Kidney glomerular epithelial cell (primary cell): ENCODE measurements at places on chromosomes 11 and 22.

DNA sequence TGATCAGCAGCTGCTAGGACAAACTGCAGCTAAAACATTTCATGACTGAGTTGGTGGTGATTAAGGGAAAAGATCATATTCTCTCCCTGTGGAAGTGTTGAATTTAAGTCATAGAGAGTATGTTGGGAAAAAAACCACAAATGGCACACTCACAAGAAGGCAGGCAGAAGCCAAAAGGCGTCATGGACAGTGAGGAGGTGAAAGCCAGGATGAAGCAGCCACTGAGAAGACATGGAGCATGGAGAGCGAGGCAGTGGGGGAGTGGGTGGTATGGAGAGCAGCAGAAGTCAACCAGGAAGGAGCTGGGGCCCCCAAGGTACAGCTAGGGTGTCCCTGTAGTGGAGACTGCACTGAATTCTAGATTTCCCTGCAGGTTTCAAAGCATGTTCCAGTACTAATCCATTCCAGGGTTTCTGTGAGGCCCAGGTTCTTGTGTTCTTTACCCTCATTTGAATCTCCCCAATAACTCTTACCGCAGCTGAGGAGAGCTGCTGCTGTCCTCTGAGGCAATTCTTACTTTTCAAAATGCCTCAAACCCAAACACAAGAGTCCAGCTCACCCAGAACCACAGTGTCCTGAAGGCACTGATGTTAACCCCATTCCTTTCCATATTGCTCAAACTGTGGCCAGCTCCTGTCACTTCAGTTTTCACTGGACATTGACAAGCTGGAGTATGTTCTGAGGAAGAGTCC is 191.8 kb upstream of the E2F8 start:
- DNase-seq, result peak; percentile 19

DNA sequence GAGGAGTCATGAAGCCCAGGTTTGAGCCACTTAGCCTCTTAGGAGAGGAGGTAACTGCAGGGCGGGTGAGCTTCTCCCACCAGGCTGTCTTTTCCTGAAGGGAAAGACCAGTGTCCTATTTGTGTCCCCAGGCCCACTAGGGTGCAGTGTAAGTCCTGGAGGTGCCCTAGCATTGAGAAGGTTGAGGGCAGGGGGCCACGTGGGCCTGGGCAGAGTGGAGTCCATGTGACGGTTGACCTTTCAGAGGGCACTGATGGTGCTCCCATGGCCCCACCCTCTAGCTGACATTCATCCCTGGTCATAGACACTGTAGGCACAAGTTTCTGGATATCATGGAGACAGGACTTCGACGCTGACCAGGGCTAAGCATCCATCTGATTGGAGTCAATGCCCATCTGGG is 44.1 kb upstream of the TP53I11 start:
- no peak for DNase-seq

- DNase-seq, result no peak
These were observed 437.7 kb downstream of the SOX6 start for GRCh38 chr11:15918674-15919073.

- no peak for DNase-seq
These were observed 13.7 kb upstream of the MPEG1 start for GRCh38 chr11:59226396-59226795.

GRCh38 chr11:71330996-71331395 is 78.6 kb upstream of the SHANK2 start:
- no peak for DNase-seq

DNA sequence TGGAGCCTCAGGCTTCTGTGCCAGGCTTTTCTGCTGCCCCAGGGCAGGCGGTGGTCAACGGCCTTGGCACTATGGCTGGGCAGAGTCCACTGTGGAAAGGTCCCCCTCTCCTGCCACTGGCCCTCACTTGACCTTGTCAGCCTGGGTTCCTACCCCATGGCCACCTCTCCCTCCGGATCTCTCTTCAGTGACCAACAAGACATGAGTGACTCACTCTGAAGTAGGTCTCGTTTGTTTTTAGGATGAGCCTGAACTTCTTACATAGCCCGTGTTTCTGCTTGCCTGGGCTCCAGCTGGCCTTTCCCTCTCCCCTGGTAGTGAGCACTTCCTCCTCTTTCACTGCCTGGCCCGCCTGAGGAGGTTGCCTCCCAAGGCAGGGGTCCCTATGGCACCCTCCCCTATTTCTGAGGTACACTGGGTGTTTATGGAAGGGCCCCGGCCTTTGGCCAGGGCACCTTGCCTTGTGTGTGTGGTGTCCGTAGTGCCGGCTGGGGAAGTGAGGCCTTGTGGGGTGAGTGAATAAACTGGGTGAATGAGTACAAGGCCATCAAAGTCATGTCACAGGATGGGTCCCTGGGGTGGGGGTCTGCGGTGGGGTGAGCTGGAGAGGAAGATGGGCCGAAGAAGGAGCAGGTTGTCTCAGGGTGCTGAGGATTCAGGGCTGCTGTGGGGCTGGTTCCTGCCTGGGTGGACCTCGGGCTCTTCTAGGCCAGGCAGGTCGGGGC is 5.0 kb downstream of the SHANK3 start:
- DNase-seq, result no peak

GRCh38 chr11:134800826-134801225 is 388.8 kb upstream of the B3GAT1 start:
- no peak for DNase-seq

GRCh38 chr22:26986884-26987283 is 329.5 kb downstream of the MIAT start:
- no peak for DNase-seq

GRCh38 chr22:37167176-37167980 is 17.7 kb upstream of the IL2RB start:
- no peak for DNase-seq

GRCh38 chr22:45398214-45398613 is 15.2 kb downstream of the SMC1B start:
- no peak for DNase-seq

- no peak for DNase-seq
These were observed 96.7 kb upstream of the CD44 start for GRCh38 chr11:35042224-35042623.

DNA sequence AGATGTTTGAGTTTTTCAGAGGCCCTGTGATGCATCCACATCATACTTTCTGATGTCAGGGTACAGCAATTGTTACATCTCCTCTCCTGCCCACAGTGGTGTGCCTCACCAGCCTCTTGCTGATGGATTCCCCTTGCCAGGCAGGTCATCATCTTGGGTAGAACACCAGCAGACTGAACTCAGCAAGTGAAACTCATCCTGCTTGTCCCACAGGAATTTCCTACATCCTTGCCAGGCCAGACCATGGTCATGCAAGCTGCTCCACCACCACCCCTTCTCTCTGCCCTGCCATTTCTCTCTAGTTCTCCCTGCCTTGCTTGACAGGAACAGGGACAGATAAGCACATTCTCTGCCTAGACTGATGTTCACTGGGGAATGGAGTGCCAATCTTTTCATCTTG is 85.9 kb downstream of the PAX6 start:
- DNase-seq, result no peak

GRCh38 chr11:35099278-35100012 is 39.5 kb upstream of the CD44 start:
- no peak for DNase-seq

- DNase-seq, result no peak
These were observed 286.6 kb downstream of the BRD1 start for GRCh38 chr22:49540913-49541692.

DNA sequence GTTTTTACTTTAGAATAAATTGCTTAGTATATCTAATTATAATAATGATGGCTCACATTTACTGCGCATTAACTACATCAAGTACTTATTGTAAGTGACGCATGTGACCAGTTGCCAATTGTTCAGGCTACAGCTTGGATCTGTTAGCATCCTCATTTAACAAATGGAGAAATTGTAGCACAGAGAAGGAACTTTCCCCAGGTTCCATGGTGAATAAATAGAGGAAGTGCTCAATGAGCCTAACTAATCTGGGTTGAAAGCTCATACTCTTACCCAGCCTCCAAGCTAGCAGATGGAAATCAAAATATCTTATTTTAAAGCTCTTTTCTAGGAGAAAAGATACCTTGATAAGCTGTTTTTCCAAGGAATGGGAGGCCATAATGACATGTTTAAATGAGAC is 19.8 kb downstream of the MMP27 start:
- DNase-seq, result no peak

DNA sequence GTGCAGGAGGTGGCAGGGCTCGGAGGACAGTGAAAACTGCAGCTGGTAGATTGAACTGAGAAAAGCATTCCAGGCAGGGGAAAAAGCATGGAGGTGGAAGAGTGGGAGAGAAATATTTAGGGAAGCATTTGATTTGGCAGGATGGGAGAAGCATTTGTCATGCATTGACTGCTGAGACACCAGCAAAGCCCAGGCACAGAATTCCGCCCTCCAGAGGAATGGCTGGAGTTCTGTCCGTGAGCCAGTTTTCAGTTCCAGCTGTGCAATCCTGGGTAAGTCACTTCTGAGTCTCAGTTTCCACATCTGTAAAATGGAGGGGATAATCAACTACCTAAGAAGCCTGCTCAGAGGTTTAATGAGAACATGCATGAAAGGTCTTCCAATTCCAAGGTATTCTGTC is 4.3 kb upstream of the TSKU start:
- no peak for DNase-seq

GRCh38 chr11:85663753-85664614 is 945 bp downstream of the CREBZF start:
- peak; percentile 53 for DNase-seq

- DNase-seq, result no peak
These were observed 327.9 kb downstream of the SOX6 start for GRCh38 chr11:16028419-16028818.

GRCh38 chr11:128905345-128906184 is 14.4 kb downstream of the KCNJ5 start:
- DNase-seq, result no peak

DNA sequence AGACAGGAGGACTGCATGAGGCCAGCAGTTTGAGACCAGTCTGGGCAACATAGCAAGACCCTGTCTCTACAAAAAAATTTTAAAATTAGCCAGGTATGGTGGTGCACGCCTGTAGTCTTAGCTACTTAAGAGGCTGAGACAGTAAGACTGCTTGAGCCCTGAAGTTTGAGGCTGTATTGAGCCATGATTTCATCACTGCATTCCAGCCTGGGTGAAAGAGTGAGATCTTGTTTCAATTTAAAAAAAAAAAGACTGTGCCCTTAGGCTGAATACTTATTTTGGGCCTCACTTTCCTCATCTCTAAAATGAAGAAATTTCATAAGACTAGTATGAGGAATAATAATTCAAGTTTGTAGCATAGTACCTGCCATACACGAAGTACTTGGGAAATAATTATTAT is 6.9 kb downstream of the AQP11 start:
- DNase-seq, result no peak

- peak; percentile 40 for DNase-seq
These were observed 53.0 kb downstream of the MICAL2 start for GRCh38 chr11:12163181-12163941.

GRCh38 chr11:112085822-112086421 is 634 bp downstream of the TIMM8B start:
- DNase-seq, result peak; percentile 35

- no peak for DNase-seq
These were observed 25.0 kb downstream of the FCHSD2 start for GRCh38 chr11:73117071-73117470.

DNA sequence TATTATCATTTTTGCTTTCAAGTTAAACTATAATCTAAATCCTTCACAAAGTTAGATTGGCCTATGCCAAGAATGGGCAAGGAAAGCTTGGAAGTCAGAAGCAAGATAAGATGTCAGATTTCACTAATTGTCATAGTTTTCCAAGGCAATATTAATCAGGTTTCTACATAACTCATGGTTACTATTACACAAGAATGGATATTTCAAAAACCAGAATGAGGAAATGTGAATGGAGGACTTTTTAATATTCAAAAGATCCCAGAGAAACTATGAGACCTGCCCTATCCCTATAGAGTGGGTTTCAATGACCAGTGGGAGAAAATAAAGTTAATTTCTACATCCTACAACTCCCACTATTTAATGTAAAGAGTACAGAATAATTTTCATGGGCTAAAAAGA is 203.2 kb downstream of the CASP12 start:
- DNase-seq, result no peak

- DNase-seq, result no peak
These were observed 262.6 kb downstream of the BUD13 start for GRCh38 chr11:116510166-116510565.

- no peak for DNase-seq
These were observed 813.3 kb downstream of the OPCML start for GRCh38 chr11:132718711-132719671.

- no peak for DNase-seq
These were observed 500.4 kb downstream of the MIAT start for GRCh38 chr22:27157666-27158370.

DNA sequence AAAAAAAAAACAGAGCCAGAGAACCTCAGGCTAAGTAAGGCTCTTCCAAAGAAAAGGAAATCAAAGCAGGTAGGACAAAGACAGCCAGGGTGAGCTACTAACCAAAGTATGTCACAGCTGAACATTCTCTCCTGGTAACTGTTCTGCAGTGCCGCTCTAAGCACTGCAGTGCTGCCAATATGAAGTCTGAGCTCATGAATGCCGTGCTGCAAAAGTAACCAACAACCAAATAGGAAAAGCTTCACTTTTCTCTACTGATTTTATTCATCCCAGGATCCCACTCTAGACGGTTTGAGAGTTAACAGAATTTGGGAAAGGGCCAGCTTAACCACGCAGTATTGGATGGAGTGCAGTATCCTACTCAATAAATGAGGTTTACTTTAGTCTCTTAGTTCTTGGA is 3.5 kb downstream of the SIK3 start:
- DNase-seq, result peak; percentile 46

DNA sequence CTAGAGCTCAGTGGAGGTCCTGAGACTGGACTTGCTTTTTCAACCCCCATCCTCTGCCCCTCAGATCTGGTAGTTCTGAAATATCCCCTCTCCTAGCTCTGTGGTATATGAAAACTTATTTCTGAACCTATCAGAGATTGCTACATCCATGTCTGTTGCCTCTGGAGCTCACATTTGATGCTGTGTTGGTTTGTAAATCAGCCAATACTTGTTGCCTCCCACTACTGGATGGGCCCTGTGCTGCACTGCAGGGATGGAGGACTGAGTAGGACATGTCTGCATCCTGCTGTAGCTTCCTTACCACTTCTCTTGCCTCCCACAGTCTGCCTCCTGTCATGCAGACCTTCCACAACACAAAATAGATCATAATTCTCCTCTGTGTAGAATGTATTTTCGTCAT is 5.2 kb downstream of the OLFML1 start:
- DNase-seq, result no peak

DNA sequence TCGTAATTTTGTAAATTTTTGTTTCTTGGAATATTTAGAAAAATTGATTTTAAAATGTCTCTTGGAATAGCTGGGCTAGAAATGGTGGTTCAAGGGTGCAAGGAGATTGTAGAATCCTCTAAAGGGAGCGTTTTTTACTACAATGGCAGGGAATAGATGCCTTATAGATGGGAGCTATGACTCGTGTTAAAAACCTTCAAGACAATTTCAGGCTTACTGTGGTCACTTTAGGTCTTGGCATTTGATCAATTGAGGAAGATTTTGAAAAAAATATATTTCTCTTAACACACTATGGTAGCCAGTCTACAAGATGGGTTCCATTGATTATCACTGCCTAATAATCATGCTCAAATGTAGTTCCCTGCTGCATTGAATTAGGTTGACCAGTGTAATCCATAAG is 25.0 kb downstream of the METTL15 start:
- DNase-seq, result no peak

- no peak for DNase-seq
These were observed 1046.2 kb downstream of the OPCML start for GRCh38 chr11:132486060-132486459.
